ENCODE measurements at places on chromosomes 7 and 10.

DNA sequence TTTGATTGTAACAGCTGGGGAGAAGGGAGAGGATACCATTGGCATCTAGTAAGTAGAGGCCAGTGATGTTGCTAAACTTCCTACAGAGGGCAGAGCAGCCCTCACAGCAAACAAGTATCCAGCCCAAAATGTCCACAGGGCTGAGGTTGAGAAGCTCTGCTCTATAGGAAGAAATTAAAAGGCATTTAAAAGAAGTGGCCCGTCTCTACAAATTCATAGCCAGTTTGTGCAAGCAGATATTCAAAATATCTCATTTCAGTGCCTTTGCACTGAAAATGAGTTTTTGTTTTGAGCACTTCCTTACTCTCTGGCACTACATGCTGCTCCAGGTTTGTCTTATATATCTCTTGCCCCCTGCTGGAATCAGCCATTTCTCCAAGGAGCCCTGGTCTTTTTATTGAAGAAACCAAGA, 330.0 kb downstream of the BBS9 start:
- DNase-seq: peak; percentile 65

DNA sequence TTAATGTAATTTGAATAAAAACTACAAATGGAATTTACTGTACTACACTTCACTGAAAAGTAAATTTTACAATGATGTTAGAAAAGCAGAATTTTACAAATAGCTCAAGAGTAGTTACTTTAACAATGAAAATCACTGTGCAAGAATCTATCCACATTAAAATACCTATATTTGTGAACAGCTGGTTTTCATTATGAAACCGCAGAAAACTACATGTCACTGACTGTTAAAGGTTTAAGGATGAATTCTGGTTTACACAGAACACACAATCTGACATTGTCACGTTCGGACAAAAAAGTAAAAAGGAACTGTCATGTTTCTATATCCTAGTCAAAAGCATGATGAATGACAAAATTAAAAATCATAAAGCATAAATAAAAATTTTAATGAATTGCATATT, 415.3 kb upstream of the PRKCQ start:
- peak; percentile 40 for DNase-seq

DNA sequence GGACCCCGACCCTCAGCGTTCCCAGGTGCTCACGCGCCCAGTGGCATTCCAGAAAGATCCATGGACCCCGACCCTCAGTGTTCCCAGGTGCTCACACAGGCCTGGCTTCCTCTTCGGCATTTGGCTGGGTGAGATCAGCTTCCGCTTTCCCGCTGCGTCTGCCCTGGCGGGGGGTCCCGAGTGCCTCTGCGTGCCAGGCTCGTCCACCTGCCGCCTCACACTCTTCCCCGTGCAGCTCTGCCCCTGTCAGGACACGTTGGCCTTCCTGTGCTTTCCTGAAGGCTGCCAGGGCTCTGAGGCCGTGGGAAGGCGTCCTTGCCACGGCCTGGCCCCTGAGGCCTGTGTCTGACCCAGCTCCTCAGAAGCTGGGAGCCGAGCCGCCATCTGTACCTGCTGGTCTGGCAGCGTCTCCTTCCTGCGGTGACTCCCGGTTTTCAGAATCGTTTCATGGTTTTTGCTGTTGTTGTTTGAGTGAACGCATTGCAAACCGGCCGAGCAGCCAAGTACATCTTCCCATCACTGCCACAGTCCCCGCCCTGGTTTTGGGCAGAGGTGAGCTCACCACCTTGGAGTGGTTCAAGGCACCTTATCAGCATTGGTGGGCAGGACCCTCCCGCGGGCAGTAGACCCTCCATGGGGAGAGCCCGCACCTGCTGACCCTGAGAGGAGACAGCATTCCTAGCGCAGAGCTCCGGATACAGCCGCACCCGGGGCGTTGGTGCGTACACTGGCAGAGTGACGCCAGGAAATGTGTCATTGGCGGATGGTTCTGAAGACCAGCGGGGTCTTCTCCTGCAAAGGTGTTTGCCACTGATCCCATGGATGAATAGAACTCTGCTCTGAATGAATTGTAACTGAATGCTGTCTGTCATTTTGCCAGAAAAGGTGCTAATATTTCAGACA, 17.4 kb downstream of the NKX6-2 start:
- no peak for DNase-seq

GRCh38 chr7:33070277-33070676, 7.7 kb upstream of the NT5C3A start:
- no peak for DNase-seq
